ENCODE measurements at places on chromosomes 13 and 19. TPM values are rescaled to one million over a fixed set of nuclear protein-coding genes. Genes with fewer than 3 reads are reported as not detected.

MEIOSIN gene
- total RNA-seq = not detected

PRTN3 gene
- not detected for total RNA-seq

DGKH gene
- total RNA-seq = 16.7 TPM

MAB21L1 gene
- total RNA-seq = not detected

NANOS2 gene
- total RNA-seq = not detected

PNMA8B gene
- under 0.01 TPM for total RNA-seq

MICU2 gene
- 25.1 TPM for total RNA-seq

CFAP97D2 gene
- total RNA-seq = not detected

GRCh38 chr19:54465426-54466109 lies 2.0 kb upstream of the LENG9 start:
- no peak for DNase-seq

GRCh38 chr13:57443494-57443893 lies 188.1 kb upstream of the PCDH17 start:
- no peak for DNase-seq

DNA sequence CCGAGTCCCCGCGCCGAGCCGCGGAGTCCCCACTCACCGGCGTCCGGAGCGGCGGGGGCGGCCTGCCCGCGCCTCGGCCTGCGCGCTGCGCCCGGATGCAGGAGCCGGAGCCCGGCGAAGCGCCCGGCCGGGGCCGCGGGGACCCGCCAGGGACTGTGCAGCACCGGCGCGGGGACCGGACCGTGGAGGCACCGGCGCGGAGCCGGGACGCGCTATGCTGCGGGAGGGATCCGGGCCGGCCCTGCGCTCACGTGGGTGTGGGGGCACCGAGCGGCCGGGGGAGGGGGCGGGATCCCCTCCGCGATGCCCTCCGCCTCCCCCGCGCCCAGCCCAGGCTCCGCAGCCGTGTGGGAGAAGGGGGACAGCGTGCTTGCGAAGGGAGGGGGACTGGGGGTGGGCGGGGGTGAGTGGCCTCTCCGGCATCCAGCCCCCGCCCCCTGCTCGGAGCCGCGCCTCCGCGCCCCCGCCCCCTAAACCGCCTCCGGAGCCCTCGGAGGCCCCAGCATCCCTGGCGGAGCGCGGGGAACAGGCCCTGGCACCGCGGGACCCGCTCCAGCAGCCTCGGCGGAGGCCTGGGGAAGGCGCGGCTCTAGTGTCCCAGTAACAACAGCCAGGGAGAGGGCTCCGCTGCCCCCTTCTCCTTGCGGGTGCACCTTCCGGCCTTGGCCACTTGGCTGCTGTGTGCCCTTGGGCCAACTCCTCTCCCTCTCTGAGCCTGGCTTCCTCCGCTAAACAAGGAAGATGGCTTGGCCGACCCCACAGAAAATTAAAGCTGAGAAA lies at the start of gene SLC1A6:
Gene SLC1A6 (minus strand): TSS at position 389 of the 780 bp plus-strand sequence. CDS start 6,954 bp downstream, outside the sequence.
- DNase-seq = no peak

DNA sequence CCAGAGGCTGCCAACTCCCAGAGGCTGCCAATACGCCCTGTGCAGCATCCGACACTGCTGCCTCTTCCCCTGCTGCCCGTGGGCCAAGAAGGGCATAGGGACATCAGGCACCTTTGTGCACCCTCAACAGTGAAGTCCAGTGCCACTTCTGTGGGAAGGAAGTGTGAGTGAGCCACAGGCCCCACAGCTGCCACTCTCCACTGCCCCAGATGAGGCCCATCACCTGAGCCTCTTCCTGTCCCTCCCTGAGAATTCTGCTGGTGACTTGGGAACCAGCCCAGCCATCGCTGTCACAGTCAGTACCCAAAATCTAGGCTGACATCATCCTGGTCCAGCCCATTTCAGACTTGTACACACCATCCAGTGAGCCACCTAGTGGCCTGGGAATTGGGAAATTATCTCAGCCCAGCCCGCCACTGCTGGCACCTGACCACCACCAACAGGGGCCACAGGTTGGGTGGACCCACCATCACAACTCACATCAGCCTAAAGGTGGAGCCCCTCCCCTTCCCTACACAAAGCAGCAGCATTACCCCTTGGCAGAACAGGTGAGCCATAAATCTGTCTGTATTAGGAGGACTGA lies 733.9 kb upstream of the KLHL1 start:
- no peak for DNase-seq

GRCh38 chr19:29532097-29532496 lies 6.3 kb downstream of the VSTM2B start:
- no peak for DNase-seq

- no peak for DNase-seq
These were observed 48.6 kb downstream of the SCEL start for GRCh38 chr13:77584106-77584505.

GRCh38 chr19:11174336-11174735 lies 18.8 kb upstream of the SPC24 start:
- no peak for DNase-seq

- no peak for DNase-seq
These were observed 13.2 kb downstream of the MAG start for GRCh38 chr19:35305181-35305580.

GRCh38 chr13:38657191-38657590 lies 29.7 kb upstream of the FREM2 start:
- DNase-seq = no peak

All from lung microvascular endothelial cell (primary cell).